ENCODE measurements at places on chromosomes 5 and 9. TPM values are rescaled to one million over a fixed set of nuclear protein-coding genes. Genes with fewer than 3 reads are reported as not detected.

- DNase-seq, result no peak
These were observed 137.0 kb downstream of the RXRA start for GRCh38 chr9:134463280-134463679.

DNA sequence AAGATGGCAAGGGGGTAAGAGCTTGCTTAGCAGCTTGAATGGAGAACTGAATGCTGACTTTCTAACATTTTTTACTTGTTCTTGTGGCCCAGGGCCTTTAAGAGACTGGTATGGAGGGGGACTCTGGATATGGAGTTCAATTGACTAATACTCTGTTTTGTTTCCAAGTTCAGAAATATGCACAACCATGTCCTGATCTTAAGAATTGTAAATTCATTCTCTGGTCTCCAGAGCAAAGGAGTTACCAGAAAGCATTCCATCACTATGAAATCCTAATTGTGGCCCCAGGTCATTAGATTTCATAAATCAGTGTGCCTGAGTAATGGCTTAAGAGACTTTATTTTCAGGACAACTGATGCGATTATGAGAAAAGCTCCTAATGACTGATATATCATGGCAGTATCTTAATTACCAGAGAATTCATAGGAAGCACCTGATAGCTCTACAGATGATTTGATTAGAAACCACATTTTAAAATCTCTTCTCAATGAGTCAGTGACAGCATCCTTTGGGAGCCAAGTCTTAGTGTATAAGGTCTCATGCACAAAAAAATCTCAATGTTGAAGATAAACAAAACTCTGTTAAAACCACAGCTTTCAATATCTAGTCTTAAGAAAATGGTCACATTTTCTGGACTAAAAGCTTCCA is 613.6 kb upstream of the KLF4 start:
- DNase-seq, result peak; percentile 84

DNA sequence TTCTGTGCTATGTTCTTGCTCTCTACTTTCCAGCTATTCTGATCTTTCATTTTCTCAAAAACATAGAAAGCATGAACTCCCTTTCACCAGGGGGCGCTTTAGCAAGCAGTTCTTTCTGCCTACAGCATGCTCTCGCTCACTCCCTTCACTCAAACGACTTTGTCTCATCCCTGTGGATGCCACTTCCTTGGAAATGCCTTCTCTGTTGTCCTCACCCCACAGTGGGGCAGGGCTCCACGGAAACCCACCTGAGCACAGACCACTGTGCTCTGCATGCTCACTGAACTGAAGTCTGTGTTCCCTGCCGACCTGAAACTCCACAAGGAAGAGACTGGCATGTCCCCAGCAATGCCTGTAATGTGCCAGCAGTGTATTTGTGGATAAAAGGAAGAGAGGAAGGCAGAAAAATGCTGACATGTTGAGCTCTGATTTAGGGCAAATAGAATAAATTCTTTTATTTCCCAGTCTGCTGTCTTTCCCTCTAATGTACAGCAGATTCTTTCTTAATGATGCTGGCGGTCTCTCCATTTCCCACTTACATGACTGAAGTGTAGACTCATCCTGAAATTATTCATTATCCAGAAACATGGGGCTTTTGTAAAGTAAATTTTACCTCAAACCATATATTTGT is 4.9 kb upstream of the ROR2 start:
- DNase-seq, result peak; percentile 86

DNA sequence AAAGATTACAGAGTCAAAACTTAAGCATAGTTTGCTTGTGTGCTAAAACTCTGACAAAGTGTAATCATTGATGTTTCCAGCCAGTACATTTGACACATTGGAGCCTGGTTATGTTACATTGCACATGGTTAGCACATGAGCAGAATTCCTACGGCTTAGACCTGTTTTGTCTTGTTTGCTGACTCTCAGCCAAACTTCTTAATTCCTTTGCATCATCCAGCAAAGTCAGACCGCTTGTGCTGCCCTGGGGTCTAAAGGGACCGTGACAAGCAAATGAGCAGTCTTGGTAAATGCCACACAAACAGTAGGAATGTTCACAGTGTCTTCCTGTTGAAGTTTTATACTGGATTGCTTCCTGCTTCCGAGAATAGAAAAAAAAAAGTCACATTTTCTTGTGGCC is 72.0 kb upstream of the ENTREP1 start:
- peak; percentile 3 for DNase-seq

DNA sequence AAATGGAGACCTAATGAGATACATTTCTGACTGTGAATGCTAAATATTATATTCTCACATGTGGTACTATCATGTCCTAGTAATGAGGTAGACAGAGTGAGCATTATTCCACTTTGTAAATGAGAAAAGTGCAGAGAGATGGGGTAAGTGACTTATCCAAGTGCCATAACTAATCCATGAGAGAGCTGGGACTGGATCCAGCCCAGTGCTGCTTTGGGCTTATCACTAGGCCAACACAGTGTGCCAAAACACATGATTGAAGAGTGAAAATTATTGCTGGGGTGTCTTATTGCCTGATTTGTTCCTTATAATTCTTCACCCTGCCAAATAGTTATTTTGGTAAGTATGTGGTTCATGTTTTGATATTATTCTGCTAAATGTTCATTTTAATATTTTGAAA is 442.2 kb upstream of the GRAMD2B start:
- no peak for DNase-seq

GRCh38 chr9:131747352-131747751 is 7.5 kb upstream of the RAPGEF1 start:
- DNase-seq, result peak; percentile 32

GRCh38 chr5:88672644-88673252 is 210.2 kb downstream of the MEF2C start:
- DNase-seq, result no peak

Gene DEPDC1B
- 2.2 TPM for total RNA-seq

DNA sequence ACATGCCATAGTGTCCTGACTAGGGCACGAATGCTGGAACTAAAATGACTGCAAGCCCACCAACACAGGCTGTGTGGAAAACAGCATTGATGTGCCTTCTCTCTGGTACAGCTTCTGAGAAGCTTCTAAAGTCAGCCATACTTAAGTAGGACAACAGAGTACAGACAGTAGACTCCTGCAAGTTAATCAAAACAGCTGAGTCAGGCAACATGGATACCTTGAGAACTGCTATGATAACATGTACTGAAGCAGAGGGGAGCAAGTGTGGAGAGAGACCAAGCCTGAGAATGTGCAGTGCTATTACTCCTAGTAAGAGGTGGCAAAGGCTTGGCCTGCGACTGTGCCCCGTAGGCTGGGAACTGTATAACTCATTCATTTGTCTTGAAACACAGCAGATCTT is 2.5 kb downstream of the ISCA1 start:
- no peak for DNase-seq

- no peak for DNase-seq
These were observed 172.3 kb downstream of the PAPPA start for GRCh38 chr9:116325924-116326323.

Gene MAST4
- total RNA-seq, result 22.3 TPM

- peak; percentile 20 for DNase-seq
These were observed 95.6 kb upstream of the ZNF608 start for GRCh38 chr5:124841829-124842712.

- DNase-seq, result no peak
These were observed 374.0 kb downstream of the NFIB start for GRCh38 chr9:13939701-13940490.

DNA sequence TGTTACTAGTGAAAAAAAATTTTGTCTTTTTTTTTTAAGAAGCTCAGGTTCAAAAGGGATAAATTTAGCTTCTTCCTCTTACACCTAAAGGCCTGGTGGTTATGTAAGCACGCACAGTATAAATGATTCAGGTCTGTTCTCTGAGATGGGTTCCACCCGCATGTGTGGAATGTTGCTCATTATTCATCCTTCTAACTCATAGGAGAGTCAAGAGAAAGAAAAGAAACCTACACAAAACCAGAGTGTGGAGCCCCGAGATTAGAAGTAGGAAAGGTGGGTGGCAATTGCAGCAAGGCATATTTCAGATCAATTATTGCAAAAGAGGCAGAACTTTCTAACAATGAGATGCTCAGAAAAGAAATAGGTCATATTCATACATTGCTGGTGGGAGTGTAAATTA is 13.5 kb downstream of the PLAC8L1 start:
- peak; percentile 36 for DNase-seq

DNA sequence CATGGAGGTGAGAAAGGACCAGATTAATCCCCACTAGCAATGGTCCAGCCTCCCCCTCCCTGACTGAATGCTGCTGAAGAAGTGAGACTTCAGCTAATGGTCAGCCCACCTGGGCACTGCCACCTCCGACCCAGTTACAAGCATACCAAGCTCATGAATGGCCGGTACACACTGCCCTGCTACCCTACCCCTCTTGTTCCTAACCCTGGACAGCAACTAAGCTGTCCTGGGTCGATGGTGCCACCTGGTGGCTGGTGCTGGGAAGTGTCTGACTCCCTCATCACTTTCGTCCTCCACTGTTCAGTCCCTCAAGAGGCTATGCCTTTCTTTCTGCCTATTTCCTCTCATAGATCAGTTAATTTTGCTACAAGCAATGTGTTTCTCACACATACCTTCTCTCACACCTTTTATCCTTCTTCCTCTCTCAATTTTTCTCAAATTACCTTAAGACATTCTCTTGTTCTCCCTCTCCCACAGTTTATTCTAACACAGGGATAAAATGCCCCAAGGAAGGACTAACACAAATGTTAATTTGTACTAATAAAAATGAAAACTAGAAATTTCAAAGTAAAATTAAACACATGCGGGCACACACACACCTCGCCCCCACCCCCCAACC is 42.4 kb downstream of the PAX5 start:
- DNase-seq, result no peak

DNA sequence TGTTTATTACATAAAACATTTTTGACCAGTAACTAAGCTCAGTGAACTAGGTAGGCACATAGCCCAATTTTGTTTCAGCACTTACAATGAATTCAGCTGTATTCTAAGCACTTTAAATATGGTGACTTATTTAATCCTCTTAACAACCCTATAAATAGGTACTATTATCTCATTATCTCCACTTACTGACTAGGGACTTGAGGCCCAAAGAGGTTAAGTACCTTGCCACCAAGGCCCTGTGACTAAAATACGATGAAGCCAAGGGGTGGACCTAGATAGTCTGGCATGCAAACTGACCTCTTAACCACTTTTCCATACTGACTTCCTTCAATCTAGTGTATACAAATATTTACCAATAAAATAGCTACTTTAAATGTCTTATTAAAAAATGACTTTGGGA is 266.4 kb downstream of the ZNF608 start:
- DNase-seq, result no peak

DNA sequence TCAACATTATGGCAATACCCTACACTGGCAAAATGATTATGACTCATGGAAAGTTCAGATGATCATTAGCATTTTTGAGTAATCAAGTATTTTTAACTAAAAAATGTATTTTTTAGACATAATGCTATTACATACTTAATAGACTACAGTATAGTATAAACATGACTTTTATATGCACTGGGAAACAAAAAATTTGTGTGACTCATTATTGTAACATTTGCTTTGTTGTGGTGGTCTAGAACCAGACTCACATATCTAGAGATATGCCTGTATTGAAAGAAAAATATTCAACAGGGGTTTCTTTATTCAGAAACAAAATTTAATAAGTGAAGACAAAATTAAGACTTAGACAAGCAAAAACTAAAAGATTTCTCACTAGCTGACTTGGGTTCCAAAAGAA is 385.3 kb upstream of the RIOK2 start:
- DNase-seq, result peak; percentile 37

DNA sequence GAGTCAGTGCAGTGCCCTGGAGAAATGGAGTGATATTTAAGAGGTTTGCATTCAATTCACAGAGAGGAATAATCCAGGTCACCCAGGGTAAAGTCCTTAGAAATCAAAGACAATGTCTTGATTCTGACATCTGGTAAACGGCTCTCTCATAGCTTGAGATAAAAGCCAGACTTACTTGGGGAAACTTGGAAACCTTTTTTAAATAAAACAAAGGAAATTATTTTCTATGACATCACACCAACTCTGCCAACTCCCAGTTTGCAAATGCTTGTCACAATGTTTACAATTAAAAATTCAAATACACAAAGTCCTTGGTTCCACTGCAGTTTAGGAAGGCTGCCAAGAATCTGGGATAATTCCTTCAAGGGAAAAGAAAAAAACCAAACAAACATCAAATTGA is 255.1 kb upstream of the NREP start:
- peak; percentile 48 for DNase-seq

Gene NSUN2
- total RNA-seq, result 78.8 TPM

Gene CDC20B
- 0.11 TPM for total RNA-seq

Gene DDX4
- not detected for total RNA-seq

Gene TEX48
- not detected for total RNA-seq

DNA sequence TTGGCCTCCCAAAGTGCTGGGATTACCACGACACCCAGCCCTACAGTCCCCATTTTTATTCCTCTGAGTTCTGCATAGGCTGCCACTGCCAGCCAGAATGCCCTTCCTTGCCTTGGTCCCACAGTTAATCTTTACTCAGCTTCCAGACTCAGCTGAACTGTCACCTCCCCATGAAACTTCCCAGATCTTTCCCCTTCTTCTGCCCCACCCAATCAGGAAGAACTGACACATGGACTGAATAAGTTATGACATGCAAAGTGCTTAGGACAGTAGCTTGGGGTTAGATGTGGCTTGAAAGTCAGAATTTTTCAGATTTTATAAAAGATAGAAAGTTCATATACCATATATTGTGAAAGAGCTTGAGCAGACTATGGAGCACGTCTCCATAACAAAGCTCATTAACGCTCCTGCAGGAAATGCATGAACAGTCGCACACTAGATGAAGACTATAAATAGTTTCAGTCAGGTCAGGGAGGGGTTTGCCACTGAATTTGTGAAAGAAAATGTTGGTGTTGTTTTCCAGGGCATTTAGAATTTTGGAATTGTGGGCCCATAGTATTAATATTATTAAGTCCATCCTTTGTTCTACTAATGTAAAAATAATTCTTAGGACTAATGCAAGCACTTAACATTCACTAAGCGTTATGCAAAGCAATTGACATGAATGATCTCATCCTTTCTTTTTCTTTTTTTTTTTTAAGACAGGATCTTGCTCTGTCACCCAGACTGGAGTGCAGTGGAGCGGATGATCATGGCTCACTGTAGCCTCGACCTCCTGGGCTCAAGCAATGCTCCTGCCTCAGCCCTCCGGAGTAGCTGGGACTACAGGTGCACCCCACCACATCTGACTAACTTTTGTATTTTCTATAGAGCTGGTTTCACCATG is 36.1 kb upstream of the DENND1A start:
- no peak for DNase-seq

DNA sequence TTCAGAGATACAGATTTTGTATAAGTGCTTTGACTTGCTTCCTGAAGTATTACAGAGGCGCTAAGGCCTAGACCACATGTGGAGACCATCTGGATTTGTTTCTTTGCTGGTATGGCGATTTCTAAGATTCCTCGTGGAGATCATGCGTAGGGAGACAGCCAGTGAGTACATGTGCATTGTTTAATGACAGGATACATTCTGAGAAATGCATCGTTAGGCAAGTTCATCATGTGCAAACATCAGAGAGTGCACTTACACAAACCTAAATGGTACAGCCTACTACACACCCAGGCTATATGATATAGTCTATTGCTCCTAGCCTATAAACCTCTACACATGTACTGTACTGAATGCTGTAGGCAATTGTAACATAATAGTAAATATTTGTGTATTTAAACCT is 16.5 kb upstream of the CEP120 start:
- no peak for DNase-seq
